ENCODE measurements at places on chromosomes 13 and 19. TPM values are rescaled to one million over a fixed set of nuclear protein-coding genes. Genes with fewer than 3 reads are reported as not detected.

Gene PCDH17
- total RNA-seq, result 0.86 TPM

Gene CLDND2
- not detected for total RNA-seq

Gene UBE2L5
- total RNA-seq, result not detected

Gene CASP14
- total RNA-seq, result not detected

Gene ZNF296
- under 0.01 TPM for total RNA-seq

Gene TNFSF13B
- 2.6 TPM for total RNA-seq

Gene FREM2
- total RNA-seq, result not detected

GRCh38 chr13:50189450-50189849 lies 174.2 kb downstream of the KCNRG start:
- no peak for DNase-seq

DNA sequence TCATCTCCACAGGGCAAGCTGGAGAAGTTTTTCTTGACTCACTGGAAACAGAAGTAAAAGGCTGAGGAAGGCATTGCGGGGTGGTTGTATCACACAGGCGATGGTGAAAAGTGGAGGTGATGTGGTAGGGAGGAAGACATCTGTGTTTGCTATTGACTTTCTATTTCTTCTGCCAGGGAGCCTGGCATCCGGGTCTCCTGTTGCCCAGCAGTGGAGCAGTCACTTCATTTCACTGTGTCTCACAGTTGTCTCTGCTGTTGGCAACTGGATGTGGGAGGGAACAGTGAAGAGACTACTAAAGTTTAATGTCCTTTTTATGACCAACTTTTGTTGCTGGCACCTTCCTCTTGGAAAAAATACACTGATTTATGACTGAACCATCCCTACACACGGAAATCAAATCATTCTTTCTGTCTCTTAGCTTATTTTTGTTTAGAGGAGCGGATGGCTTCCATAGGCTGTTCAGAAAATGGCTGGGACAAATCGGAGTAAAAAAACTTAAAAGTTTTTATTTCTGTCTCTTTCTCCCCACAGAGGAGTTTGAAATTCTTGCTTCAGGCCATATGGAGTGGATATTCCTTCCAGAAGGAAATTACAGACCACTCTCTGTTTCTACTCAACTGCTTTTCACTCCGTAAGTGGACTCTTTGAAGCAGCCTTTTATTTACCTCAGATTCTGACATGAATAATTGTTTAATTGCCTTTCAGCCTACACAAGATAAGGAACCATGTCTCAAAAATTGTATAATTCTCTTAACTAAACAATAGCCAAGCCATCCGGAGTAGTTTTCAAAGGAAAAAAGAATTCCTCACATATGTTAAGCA lies 23.8 kb upstream of the MEDAG start:
- DNase-seq, result no peak

All from fibroblast of villous mesenchyme (primary cell).